Motor neuron (in vitro differentiated cells): ENCODE measurements at places on chromosomes 16 and 17. TPM values are rescaled to one million over a fixed set of nuclear protein-coding genes. Genes with fewer than 3 reads are reported as not detected.

The NATD1 gene
- total RNA-seq, result 3.6 and 4.1 TPM in 2 replicates

The CBFB gene
- 77.7 and 81.0 TPM in 2 replicates for total RNA-seq

The CLEC3A gene
- not detected in 2 replicates for total RNA-seq

The KRT27 gene
- total RNA-seq, result not detected in 2 replicates

The JPH3 gene
- 15.3 and 23.5 TPM in 2 replicates for total RNA-seq

The EXOC3L1 gene
- total RNA-seq, result 0.38 and 0.68 TPM in 2 replicates

The KRT13 gene
- 0.92 TPM in 1 of 2 replicates, not detected in the other for total RNA-seq

The USP10 gene
- 42.0 and 48.6 TPM in 2 replicates for total RNA-seq
